EH (cell line): ENCODE measurements at places on chromosomes 4 and X.

GRCh38 chr4:26132858-26133257, 188.0 kb upstream of the RBPJ start:
- DNase-seq, result no peak

- no peak for DNase-seq
Observed at GRCh38 chr4:74439952-74440351, 5.0 kb upstream of the AREG start.

- DNase-seq, result peak; percentile 59
Observed at GRCh38 chrX:42748067-42748850, 29.7 kb downstream of the PPP1R2C start.

- peak; percentile 59 for DNase-seq
Observed at GRCh38 chr4:14719053-14719452, 283.2 kb upstream of the CPEB2 start.

DNA sequence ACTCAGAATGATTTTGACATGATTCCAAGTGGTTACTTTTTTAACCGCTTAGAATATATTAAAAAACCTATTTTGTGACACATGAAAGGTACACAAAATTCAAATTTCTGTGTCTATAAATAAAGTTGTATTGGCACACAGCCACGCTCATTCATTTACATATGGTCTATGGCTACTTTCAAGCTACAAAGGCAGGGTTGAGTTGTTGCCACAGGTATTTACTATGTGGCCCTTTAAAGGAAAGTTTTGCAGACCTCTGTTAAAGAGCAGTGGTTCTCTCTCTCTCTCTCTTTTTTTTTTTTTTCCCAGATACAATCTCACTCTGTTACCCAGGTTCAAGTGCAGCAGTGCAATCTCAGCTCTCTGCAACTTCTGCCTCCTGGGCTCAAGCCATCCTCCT, 23.0 kb downstream of the GPM6B start:
- no peak for DNase-seq

- peak; percentile 48 for DNase-seq
Observed at GRCh38 chr4:186486172-186486571, 69.2 kb downstream of the MTNR1A start.

- no peak for DNase-seq
Observed at GRCh38 chr4:93031431-93032098, 727.8 kb downstream of the GRID2 start.

- DNase-seq, result no peak
Observed at GRCh38 chr4:55447108-55447708, 51.5 kb downstream of the TMEM165 start.

DNA sequence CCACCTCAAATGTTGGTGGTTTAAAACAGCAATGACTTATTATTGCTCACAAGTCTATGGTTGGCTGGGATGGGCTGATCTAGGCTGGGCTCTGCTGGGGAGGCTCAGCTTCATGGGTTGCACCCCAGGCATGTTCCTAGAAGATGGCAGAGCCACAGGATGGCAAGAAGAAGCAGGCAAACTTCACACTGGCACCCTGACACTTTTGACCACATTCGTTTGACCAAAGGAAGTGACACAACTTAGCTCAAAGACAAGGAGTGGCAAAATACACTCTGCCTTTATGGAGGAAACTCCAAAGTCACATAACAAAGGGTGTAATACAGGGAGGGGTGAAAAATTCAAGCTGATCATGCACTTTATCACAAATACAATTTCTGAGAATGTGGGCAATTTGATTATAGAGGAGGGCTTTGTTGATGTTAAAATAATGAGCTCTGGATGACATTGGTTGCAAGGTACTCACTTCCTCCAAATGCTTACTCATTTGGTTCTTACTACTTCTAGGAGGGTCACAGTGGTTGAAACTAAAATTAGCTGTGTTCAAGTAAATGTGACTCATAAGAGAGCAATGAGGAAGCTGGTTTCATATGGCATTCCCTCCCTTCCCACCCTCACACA, 249.2 kb upstream of the RPS6KA3 start:
- peak; percentile 90 for DNase-seq

GRCh38 chr4:83112678-83113428, 1.7 kb downstream of the PLAC8 start:
- peak; percentile 93 for DNase-seq

GRCh38 chr4:140630246-140630645, 61.5 kb upstream of the UCP1 start:
- DNase-seq, result no peak

GRCh38 chr4:98290511-98290910, 29.3 kb downstream of the RAP1GDS1 start:
- peak; percentile 86 for DNase-seq

DNA sequence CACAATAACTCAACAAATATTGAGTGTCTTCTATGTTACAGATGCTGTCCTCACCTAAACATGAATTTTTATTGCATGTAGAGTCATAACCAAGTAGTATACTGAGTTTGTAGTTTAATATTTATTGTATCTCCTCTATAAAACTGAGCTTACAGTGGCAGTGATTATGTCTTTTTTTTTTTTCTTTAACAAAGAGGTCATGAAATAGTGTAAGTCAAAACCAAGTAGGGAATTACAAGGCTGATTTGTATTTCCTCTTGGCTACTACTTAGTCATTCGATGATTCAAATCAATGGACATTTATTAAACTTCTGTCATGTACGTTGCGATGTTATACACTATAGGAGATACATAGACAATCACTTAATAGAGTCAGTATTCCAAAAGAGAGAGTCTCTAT, 48.4 kb downstream of the IL15 start:
- peak; percentile 19 for DNase-seq

DNA sequence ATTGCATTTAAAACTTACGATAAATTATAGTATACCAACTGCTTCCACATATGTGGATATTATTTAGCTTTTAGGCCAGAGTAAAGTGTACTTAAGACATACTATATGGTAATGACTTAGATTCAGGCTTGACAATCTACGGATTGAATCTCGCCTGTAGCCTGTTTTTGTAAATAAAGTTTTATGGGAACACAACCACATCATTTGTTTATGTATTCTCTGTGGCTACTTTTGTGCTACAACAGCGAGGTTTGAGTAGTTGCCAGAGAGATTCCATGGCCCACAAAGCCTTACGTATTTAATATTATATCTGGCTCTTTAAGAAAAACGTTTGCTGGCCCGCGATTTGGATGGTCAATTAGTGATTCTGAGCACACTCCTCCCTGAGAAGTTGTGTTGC, 37.6 kb downstream of the HHIP start:
- no peak for DNase-seq

DNA sequence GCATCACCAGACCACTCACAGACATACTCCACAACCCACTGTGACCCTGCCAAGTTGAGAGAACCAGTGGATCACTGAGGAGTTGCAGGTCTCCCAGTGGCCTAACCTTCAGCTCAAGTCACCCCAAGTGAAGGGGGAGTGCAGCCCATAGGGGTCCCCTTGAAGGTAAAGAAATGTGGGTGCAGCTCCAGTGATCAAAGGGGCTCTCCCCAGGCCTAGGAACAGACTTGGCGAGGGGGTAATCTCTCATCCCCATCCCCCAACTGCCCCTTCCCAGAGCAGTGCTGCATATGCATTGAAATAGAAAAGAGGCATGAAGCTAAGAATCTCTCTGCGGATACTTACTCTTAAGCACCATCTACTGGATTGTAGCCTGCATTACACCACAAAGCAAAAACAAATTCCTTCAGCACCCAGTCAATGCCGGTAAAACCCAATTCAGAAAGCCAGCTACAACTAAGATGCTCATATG, 27.0 kb downstream of the MAGEE1 start:
- DNase-seq, result peak; percentile 33

GRCh38 chr4:113756005-113756410, 5.5 kb downstream of the CAMK2D start:
- peak; percentile 82 for DNase-seq

- DNase-seq, result no peak
Observed at GRCh38 chrX:19920945-19921344, 33.5 kb upstream of the SH3KBP1 start.

- no peak for DNase-seq
Observed at GRCh38 chrX:112536544-112536943, 143.2 kb downstream of the LHFPL1 start.

DNA sequence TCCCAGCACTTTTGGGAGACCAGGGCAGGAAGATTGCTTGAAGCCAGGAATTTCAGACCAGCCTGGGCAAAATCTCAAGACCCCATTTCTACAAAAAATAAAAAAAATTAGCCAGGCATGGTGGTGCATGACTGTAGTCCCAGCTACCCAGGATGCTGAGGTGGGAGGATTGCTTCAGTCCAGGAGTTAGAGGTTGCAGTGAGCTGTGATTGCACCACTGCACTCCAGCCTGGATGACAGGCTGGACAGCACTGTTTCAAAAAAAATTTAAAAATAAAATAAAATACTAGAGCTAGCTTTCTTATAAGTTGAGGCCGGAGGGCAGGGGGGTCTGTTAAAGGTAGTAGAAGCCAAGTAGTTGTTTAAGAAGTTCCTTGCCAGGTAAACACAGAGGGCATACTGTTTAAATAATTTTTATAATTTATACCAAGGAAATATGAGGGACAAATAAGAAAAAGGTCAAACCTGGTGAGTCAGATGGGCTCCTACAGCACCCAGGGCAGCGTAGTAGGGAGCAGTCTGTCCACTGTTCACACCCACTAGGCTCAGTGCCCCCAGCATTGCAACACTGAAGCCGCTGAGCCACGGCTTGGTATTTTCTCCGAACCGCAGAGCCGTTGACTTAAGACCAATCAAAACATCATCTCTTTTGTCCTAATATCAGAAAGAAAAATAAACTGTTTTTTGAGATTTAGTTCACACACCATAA, 17.3 kb downstream of the COQ2 start:
- DNase-seq, result peak; percentile 69

DNA sequence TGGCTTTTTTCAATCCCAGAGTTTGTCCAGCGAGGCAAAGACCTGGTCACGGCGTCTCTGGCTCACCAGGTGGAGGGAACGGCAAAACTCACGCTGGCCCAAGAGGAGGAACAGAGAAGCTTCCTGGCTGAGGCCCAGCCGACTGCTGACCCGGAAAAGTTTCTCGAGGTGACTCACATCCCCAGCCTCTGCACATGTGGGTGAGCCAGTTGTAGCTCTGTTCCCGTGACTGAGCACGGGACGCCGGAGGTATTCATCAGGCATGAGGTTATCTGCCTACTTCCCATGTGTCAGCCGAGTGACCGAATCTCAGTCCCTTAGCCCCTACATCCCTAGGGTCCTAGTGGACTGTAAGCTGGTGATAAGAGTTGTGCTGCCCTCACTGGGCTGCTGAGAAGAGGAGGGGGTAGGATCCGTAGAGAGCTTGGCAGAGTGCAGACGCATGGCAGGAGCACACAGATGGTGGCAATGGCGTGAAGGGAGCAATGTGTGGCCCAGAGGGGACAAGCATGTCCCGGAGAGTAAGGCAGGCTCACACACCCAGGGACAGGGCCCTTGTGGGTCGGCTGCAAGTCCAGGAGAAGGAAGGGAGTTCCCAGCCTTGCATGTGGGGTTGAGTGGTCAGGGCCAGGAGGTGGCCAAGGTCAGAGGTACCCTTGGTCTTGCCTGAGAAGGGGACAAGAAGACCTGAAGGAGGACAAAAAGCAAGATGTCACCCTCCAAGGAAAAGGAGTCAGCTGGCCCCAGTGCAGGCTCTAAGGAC, 42.9 kb downstream of the EVC start:
- DNase-seq, result peak; percentile 87

GRCh38 chrX:118717678-118718391, 9.6 kb upstream of the IL13RA1 start:
- DNase-seq, result no peak

DNA sequence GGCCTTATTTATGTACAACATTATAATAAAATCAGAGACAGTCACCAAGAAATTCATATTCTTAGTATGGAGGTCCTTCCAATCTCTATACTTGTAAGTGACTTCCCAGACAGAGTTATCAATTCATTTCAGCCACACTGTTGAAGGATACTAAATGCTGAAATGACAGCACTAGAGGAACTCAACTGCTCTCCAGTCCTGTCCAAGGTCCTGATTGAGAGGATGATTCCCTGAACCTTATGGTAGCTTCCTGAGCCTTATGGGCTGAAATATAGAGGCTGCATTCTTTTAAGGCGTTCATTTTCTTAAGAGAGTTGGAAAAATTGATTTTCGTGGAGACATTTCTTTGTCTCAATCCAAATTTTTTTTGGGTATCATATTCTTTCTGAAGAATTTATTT, 205.9 kb downstream of the TLL1 start:
- DNase-seq, result peak; percentile 30

GRCh38 chr4:154836513-154836912, 55.4 kb downstream of the RBM46 start:
- DNase-seq, result no peak

DNA sequence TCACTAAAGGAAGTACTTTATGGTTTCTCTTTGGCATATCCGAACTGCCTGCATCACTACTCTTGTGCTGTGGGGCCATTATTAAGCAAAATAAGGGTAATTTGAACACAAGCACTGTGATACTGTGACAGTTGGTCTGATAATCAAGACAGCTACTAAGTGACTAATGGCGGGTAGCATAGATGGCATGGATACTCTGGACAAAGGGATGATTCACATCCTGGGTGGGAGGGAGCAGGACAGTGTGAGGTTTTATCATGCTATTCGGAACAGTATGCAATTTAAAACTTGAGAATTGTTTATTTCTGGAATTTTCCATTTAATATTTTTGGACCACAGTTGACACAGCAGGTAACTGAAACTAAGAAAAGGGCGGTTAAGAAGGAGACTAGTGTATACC, 52.6 kb upstream of the CITED1 start:
- peak; percentile 72 for DNase-seq

DNA sequence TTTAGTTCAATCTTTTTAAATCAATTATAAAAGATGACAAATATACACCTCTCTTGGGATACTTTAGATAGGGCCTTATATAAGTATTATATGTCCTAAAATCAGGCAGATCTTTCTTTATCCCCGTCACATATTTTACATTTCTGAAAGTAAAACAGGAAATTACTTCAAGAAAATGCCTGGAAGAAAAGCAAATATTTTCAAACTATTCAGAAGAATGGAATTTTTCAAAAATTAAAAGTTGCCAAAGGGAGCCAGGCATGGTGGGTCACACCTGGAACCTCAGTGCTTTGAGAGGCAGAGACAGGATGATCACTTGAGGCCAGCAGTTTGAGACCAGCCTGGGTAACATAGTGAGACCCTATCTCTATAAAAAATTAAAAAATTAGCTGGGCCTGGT, 34.4 kb downstream of the MGARP start:
- peak; percentile 76 for DNase-seq

- no peak for DNase-seq
Observed at GRCh38 chr4:148052448-148052847, 320.6 kb downstream of the ARHGAP10 start.

DNA sequence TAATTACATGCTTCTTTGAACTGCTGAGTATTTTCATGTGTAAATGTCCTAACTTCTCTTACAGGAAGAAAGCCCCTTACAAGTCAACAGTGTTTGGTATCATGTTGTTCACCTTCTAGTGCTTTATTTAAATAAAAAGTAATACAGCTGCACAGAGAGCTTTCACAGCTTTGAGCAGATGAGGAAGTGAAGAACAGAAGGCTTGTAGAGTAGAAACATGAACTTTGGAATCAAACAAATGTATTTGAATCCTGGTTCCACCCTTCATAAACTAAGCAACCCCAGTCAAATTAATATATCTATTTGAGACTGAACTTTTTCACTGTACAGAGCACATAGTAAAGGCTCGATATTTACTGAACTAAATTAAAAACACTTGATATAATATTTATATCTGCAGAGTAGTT, 120.5 kb downstream of the CAMK2D start:
- no peak for DNase-seq
